ENCODE measurements at places on chromosomes 11 and 22. TPM values are rescaled to one million over a fixed set of nuclear protein-coding genes. Genes with fewer than 3 reads are reported as not detected.

KCNC1 gene
- not detected for total RNA-seq

EEF1G gene
- total RNA-seq, result 1,132 TPM

PAMR1 gene
- total RNA-seq, result 7.6 TPM

GRCh38 chr11:45144126-45145082 is 2.0 kb upstream of the PRDM11 start:
- no peak for DNase-seq

GRCh38 chr22:42229455-42230149 is 40.9 kb downstream of the TCF20 start:
- DNase-seq, result no peak

DNA sequence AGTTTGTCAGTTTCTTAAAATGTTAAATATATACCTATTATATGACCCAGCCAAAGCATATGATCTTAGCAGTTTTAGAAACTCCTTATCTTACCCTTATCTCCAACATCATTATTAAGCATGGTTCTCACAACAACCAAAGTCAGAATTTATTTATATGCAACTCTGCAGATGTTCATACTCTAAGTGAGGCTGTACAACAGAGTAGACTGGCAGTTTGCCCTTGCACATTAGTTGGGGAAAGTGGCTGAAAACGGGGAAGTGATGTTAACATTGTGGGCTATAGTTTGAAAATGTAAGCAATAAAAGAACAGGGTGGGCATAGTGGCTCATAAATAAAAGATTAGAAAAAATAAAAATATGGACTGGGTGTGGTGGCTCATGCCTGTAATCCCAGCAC is 49.7 kb downstream of the ATG16L2 start:
- DNase-seq, result no peak

- no peak for DNase-seq
These were observed 158.4 kb downstream of the MYO18B start for GRCh38 chr22:25900390-25900789.

DNA sequence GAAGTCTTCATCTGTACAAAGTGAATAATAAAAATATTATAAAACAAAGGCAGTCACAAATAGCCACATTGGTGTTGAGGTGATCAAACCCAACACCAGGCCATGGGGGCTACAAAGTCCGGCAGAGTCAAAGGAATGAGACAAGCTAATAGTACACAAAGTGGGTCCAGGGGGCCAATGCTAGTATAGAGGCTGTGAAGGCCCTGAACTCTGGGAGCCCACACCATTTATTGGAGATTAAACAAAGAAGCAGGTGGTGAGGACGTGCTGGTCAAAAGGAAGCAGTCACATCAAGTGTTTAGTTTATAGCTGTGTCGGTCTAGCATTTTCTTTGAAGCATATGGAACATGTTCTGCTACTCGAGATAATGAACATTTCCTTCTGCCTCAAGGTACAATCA is 58.6 kb upstream of the CCT8L2 start:
- DNase-seq, result no peak

GRCh38 chr11:135027461-135027860 is 615.4 kb upstream of the B3GAT1 start:
- DNase-seq, result no peak
